Stimulated activated CD4-positive, alpha-beta T cell treated with anti-CD3 and anti-CD28 coated beads, TNF-alpha, amount 100 ng/mL, for 1 hour (primary cell): ENCODE measurements at places on chromosomes 5 and 9.

- no peak for DNase-seq
Observed at GRCh38 chr5:146624179-146624578, 108.2 kb upstream of the GPR151 start.

GRCh38 chr9:136644593-136645351 is 17.9 kb upstream of the EGFL7 start:
- peak; percentile 27 for DNase-seq

DNA sequence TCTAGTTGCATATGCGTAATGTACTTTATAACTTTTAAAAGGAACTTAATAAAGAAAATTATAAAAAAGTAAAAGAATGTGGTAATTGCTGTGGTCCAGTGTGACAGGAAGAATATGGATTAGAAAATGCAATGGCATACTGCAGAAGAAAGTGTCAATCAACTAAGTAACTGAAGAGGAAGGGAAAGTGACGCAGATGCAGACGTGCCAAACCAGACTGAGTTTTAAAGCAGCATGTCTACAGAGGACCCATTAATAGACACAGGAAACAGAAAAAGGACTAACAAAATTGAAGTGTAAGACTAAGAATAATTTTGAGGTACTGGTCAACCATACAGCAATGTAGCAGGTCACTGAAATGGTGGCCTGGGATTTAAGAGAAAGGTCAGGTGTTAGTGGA is 73.3 kb downstream of the DPYSL3 start:
- DNase-seq: no peak

- DNase-seq: no peak
Observed at GRCh38 chr9:116477584-116478141, 209.4 kb upstream of the TRIM32 start.

DNA sequence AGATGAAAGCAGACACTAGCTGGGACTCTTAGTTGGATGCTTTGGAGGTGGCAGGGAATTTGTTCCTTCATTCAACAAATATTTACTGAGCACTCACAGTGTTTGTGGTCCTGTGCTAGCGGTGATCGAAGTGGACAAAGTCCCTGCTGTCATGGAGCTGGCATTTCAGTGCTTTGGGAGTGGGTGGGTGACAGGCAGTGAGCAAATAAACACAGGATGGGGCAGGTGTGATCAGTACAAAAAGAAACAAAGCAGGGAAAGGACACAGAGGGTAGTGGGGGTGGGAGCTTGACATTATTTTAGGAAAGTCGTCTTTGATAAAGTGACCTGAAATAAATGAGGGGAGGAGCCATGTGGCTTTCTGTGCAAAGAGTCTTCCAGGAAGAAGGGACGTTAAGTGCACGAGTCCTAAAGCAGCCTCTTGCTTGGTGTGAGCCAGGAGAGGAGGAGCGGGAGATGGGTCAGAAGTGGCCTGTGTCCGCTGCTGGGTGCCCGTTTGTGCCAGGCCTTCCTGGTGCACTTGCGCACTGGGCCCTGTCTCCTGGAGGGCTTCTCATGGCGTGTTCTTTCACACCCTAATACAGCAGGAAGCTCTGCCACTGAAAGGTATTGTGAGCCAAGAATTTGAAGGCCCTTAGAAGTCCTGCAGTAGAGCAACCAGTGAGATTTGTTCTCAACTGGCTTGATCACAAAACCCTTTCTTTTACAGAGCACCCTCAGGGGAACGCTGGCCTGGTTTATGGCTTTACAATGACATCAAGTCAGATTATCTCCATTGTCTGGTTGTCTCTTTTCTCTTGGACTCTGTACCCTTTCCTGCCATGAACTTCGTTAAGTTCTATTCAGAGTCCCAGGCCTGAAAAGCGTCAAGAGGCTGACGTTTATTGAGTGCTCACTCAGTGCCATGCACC is 14.8 kb downstream of the NDST1 start:
- no peak for DNase-seq

DNA sequence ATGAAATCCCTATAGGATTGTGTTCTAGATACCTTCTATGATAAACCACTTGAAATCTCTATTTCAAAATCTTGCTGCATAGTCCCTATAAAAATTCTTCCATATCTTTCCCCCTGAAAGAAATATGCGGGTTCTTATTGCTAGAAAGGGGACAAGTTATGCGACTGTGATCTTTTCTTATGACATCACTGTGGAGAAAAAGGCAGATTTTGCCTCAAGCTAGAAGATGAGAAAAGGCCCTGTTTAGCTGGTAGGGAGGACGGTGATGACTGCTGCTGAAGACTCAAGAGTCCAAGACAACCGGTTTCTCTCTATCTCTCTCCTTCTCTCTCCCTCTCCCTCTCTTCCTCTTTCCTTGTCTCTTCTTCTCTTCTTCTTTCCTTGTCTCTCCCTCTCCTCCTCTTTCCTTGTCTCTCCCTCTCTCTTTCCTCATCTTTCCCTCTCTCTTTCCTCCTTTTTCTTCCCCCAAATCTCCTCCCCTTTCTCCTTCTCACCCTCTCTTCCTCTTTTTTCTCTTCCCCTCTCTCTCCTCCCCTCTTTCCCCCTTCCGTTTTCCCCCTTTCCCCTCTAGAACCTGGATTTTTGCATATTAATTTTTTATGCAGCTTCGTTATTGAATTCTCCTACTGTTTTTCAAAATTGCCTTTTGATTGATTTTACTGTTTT is 5.3 kb downstream of the OR2S2 start:
- DNase-seq: no peak

GRCh38 chr9:126857261-126857960 is 3.0 kb upstream of the ZBTB34 start:
- DNase-seq: no peak

GRCh38 chr9:132187121-132187620 is 25.3 kb downstream of the NTNG2 start:
- no peak for DNase-seq

DNA sequence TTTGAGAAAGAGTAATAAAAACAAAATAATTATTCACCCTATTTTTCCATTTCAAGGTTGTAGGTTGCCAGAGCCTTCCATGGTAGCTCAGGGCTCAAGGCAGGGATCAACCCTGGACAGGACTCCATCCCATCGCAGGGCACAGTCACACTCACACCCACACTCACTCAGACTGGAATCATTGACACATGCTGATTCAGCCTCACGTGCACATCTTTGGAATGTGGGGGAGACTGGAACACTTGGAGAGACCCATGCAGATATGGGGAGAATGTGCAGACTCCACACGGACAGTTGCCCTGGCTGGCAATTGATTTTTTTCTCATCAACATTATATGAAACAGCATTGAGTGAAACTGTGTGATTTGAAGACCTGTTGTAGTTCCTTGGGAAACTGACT is 234.1 kb downstream of the ADGRV1 start:
- no peak for DNase-seq

DNA sequence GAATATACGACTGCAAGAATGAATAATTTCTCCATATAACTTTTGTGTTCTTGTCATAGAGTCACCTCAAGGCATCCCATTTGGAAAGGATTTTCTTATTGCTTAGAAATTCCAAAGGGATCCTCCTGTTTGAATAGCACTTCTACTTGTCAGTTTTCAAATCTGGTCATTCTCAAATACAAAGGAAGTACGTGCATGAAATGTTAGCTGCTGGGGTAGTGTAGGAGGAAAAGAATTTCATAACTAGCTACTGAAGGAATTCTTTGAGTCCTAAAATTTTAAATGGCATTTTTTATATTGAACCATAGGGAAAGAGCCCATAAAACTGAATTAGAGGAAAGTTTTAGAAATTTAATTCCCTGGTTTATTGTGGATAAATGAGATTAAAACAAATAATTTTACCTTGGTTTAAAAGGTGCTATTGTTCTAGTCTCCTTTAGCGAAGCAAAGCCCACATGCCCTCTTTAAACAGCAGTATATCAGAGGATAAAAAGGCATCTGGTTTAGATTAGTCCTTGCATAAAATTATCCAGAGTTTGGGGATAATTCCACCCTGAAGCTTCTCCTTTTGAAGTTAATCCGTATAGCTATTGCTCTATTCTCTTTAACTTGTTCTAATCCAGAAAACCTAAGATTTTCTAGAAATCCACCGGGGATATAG is 2.0 kb upstream of the MPDZ start:
- DNase-seq: no peak

- DNase-seq: no peak
Observed at GRCh38 chr9:132646726-132647125, 23.1 kb downstream of the DDX31 start.

DNA sequence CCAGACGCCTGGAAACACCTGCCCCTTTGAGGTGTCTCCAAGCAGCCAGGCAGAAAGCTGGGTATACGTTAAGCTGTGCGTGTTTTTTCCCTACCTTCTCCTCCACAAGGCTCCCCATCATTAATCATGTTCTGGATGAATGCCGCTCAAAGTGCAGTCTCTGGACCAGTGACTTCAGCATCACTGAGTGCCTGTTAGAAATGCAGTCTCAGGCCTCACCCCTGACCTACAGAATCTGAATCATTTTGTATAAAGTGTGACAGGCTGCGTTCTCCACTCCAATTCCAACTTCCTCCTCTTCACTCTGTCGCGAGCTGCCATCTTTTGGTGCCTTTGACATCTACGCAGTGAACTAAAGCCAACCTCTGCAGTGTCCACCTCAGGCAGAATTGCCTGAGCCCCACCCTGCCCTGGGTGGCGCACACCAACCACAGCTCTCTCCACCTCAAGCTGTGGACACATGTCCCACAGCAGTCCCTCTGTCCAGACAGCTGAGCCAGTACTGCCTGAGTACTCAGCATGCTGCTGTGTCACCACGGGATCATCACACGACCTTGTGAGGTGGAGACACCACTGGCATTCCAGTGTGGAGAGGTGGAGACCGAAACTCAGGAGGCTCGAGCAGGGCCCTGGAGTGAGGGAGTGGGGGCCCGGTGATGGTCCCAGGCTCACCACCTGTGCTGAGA is 14.2 kb downstream of the PTPN3 start:
- no peak for DNase-seq

DNA sequence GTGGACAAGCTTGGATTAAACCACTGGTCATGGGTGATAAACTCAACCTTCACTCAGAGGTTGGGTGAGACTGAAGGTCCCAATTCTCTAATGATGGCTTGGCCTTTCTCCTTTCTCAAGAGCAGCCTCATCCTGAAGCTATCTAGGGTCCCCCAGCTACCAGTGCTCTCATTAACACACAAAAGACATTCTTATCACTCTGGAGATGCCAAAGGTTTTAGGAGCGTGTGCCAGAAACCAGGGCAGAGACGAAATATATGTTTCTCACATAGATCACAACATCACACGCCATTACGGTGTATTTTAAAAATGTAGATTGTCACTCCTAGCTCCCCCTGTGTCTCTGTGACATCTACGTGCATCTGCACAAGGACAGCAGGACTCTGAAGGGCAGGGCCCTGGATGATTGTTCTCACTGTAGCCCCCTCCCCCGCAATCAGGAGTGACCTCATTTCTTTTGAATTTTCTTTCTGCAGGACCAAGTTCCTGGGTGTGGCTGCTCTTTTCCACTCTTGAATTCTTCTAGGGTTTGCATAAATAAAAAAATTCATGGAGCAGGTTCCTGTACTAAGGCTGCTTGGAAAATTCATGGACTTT is 311.3 kb downstream of the GADD45G start:
- no peak for DNase-seq

DNA sequence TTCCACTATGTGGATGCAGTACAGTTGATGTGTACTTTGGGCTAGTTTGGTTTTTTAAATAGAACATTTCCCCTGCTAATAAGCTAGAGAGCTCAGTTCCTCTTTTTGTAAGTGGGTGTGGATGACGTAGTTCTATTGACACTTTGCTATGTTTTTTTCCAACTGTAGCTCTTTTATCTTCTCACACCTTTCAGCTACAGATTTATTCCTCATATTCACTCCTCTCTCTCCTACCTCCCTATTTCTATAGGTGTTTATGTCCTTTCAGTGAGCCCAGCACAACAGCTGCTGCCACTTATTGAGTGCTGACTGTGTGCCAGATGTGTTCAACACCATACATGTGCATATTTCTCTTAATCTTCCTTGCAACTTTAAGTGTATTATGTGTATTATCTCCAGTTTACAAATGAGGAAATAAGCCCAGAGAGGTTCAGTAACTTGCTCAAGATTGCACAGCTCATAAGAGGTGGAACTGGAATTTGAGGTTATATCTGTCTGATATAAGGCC is 215.7 kb downstream of the SEMA6A start:
- no peak for DNase-seq

DNA sequence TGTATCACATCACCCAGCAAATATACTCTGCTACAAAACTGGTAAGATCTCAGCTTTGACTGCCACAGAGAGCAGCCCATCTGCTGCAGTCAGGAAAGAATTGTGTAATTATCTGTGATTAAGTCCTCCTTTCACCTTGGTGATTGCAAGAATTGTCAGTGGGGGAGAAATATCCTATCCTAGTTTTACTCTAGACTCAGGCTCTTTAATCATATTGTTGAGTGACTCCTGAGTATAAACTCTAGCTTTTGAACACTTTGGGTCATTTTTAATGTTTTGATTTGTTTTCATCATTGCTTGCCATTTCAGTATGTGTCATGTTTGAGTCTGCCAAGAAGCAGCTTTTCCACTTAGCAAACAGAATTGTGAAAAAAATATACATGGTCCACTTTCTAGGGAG is 32.1 kb downstream of the VCAN start:
- no peak for DNase-seq

GRCh38 chr5:60519372-60519771 is 180.6 kb downstream of the DEPDC1B start:
- no peak for DNase-seq

DNA sequence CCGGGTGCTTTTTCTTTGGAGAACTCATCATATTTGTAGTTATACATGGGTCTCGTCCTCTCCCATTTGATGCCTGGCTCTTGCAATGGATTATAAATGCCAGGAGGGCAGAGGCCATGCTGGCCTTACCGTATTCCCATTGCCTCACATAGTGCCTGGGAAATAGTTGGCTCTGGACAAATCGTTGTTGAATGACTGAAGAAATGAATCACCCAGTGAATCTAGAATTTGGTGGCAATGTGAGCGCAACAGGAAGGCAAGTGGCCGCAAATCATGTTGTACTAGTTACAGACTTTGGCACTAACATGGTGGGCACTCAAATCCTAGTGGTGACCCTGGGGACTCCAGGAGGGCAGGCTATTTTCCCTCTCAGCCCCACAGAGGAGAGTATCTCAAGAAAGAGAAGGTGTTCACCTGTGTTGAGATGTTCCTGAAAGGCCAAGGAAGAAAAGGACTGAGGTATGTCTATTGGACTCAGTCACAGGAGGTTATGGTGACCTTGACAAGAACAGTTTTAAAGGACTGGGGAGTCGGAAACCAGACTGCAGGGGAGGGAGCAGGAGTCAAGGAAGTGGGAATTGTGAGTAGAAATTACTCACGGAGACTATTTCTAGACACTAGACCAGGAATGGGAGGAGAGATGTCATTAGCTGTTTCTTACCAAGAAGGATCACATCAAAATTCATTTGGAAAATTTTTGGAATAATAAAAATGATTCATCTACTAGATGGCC is 61.7 kb upstream of the COL15A1 start:
- no peak for DNase-seq

DNA sequence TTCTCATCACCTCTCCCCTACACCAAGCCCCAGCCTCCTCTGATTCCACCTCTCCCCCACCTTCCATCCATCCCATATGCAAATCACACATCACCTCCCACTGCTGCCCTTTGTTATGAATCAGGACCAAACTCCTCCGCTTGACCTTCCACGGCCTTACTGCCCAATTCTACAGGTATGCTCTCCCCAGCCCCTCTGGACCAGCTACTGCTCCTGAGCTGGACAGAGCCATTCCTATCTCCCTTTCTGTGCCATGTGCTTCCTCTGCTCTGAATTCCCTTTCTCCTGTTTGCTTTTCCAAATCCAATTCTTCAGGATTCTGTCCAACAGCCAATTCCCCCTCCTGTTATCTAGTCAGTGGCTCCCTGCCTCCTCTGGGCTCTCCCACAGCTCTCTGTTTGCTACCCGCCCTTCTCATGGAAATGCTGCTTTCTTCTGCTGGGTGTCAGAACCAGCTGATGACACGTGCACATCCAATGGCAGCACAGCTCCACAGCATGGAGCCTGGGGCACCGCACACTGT is 8.3 kb downstream of the FABP6 start:
- DNase-seq: no peak
